ENCODE measurements at places on chromosomes 13 and 19.

- no peak for DNase-seq
These were observed 97.3 kb upstream of the SOX1 start for GRCh38 chr13:111969551-111970135.

- no peak for DNase-seq
These were observed 104.9 kb downstream of the CACNA1A start for GRCh38 chr19:13401388-13401787.

GRCh38 chr13:76036176-76036575 is 400.0 kb downstream of the LMO7 start:
- no peak for DNase-seq

DNA sequence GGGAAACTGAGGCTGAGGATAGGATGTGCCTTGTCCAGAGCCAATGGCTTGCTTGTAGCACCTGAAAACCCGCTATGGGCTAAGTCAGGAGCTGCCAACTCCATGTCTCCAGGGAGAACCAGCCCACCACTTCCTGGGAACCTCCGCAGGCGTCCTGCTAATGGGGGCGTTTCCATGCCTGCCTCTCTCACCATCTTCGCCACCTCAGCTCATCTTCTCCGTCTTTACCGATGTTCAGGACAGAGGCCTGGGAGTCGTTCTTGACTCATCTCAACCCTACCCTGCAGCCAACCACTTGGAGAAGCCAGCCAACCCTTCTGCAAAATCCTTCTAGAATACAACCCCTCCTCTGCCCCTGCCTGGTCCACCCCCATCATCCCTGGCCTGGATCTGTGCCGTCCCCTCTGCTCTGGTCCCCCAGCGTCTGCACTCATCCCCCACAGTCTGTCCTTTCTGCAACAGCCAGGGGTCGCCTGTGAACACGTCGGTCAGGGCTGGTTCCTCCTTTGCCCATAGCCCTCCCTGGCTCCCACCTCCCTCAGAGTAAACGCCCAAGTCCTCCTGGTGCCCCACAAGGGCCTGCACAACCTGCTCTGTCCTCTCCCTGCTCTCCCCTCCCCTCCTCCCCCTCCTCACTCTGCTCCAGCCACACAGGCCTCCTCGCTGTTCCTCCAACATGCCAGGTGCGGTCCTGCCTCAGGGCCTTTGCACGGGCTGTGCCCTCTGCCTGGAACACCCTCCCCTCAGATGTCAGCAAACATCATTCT is 31.0 kb downstream of the PTPRS start:
- DNase-seq = no peak

DNA sequence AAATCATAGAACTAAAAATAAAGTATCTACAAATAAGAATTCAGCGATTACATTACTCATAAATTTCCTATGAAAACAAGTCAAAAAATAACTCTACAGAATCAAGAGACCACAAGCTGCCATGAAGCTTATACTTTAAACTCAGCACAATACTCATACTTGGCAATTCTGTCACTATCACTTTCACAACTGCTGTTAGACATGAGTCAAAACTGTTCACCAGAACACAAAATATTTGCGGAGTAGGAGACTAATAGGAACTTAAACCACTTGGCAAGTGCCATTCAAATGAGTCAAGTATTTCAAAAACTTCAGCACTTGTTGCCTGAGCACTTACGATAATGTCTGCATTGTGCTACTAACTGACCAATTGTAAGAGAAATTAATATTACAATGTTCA is 387.8 kb upstream of the GPC6 start:
- DNase-seq = no peak

GRCh38 chr13:112013665-112014064 is 53.3 kb upstream of the SOX1 start:
- DNase-seq = no peak

DNA sequence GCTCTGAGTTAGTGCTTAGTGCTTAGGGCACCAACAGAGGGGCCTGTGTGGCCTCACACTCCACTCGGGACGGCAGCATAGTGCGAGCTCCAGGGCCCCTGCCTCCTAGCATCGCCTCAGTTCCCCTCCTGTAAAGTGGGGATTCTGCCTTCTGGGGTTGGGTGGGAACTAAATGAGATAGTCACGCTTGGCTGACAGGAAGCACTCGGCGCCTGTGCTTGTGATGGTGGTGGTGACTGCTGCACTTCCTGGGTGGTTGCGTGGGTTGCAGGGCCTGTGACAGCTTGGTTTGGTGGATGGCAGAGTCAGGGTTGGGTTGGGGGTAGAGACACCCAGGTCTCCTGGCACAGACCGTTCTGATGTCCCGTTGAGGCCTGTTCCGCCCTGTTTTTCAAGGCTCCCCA is 7.7 kb downstream of the PLEKHF1 start:
- DNase-seq = no peak

GRCh38 chr19:46878613-46879375 is 18.0 kb downstream of the ARHGAP35 start:
- DNase-seq = no peak

- DNase-seq = no peak
These were observed 7.5 kb upstream of the TPM4 start for GRCh38 chr19:16068696-16069259.

DNA sequence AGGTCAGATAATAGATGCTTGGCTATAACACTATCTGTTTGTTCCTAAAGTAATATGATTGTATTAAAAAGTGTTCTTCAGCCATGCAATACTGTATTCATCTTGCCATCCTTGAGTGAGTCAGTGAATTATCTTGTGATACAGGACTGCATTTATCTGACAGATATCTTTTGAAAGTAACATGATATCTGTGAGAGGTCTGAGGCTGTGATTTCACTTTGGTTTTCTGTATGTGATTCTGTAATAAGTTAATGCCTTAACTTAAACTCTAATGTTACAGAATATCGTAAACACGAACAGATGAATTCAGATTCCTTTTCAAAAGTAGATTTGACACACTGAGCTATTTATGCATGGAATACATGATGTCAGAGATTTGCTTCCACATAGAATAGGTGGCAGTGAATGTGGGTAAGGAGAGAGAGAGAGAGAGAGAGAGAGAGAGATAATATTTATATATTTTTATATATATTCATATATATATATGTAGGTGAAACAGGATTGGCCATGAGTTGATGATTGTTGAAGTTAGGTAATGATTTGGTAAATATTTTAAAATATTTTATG is 97.9 kb upstream of the RNF113B start:
- DNase-seq = no peak

DNA sequence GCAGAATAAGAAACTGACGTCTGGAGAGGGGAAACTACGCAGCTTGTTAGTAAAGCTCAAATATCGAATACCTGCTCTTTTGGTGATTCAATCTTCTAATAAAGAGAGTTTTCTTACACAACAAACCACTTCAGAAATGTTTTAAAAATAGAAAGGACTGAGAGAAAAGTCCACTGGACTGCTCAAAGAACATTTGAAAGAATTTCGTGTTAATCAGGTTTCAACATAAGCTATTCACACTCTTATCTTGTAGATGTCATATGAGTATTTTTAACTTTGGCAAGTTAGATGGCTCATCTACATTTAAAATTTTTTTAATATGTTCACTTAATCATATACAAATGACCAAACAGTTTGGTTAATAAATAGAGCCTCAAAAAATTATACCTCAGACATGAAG is 95.6 kb upstream of the FAM216B start:
- DNase-seq = no peak

- no peak for DNase-seq
These were observed 54.5 kb downstream of the TSSK6 start for GRCh38 chr19:19460761-19461265.

DNA sequence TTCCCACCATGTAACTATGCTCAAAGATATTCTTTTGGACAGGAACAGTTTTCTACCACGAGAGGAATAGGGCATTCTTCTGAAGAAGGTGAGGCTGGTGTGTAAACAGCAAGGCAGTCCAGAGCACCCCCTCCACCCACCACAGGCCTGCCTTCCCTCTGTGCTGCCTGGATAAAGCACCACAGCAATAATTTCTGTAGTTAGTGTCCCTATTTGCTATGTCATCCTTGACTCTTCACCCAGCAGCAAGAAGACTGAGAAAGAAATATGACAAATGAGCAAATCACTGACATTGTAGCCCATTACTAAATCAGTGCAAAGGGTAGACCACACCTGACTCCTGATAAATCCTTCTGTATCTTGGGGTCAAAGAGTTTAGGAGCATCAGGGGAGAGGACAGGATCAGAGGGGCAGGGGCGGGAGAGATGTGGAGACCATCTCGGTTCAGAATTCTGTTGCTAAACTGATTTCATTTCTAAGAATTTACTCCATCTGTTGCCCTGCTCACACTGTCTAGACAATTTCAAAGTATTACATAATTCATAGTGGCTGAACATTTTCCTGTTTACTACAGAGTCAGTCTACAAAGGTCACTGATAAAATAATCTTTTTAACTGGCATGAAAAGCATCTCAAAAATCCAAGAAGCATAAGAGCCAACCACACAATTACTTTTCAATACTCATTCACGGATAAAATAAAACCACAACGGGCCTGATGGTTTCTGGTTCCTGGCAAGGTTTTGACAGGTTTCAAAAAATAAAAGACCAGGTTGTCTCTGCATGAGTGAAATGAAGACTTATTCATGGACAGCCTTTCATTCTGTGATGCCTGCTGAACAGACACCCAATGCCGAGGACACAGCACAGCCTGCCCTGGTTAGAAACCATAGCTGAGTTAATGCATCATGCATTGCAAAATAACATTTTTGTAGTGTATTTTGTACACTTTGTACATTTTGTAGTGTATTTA is 88.4 kb upstream of the IRS2 start:
- DNase-seq = no peak

DNA sequence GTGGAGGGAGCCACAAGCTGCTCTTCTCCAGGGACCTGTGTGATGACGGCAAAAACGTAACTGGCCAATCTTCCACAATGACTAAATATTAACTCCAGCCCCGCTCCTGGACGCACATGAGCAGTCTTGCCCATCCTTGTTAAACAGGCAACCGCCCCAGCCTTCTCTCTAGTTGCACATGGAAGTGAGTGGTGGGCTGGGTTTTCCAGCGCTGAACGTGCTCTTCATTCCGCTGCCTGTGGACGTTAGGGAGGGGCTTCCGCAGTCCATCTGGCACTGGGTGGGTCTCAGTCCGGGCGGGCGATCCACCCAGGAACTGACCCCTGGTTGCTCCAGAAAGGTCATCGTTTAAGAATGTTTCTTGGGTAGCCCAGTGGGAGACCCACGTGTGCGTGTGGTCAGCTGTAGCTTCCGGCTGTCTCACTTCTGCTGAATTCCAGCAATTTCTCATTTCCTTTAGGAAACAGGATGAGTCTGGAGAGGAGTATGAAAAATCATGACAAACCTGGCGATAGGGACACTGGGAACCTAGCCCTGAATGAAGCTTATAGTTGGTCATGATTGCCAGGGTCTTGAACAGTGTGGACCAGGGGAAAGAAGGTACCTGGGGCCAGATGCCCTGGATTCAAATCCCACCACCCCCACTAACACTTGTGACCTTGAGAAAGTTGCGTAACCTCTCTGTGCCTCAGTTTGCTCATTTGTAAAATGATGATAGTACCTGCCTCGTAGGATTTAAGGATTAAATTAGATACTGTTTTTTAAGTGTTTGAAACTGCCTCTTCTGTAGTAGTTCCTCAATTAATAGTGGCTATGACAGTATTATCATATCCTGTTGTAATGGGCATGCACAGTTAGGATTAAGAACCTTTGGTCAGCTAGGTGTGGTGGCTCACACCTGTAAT is 92.6 kb downstream of the SIPA1L3 start:
- no peak for DNase-seq
